ENCODE measurements at places on chromosomes 4 and X. TPM values are rescaled to one million over a fixed set of nuclear protein-coding genes. Genes with fewer than 3 reads are reported as not detected.

Gene CLTRN
- polyA plus RNA-seq = 22.2 TPM

Gene POF1B
- 0.37 TPM for polyA plus RNA-seq

Gene SNCA
- polyA plus RNA-seq = 46.8 TPM

Gene TMEM150C
- polyA plus RNA-seq = 5.8 TPM

Gene ASB9
- 13.3 TPM for polyA plus RNA-seq

Gene MXRA5
- polyA plus RNA-seq = 10.0 TPM

Gene TRIM60
- not detected for polyA plus RNA-seq

Gene TMEM35A
- 16.6 TPM for polyA plus RNA-seq

Gene GDPD2
- 1.1 TPM for polyA plus RNA-seq

Gene GAGE12F
- polyA plus RNA-seq = not detected

Gene OTC
- polyA plus RNA-seq = not detected

Gene IRS4
- 1.2 TPM for polyA plus RNA-seq

Gene MOB1B
- 49.7 TPM for polyA plus RNA-seq

Gene TMPRSS11F
- not detected for polyA plus RNA-seq

Gene ABCG2
- polyA plus RNA-seq = 5.3 TPM

Gene CACNA1F
- polyA plus RNA-seq = 0.70 TPM

Gene CSAG1
- polyA plus RNA-seq = not detected

Gene METAP1
- 81.6 TPM for polyA plus RNA-seq

Gene DSPP
- not detected for polyA plus RNA-seq

Gene BRS3
- 0.16 TPM for polyA plus RNA-seq

Gene MAGEB1
- not detected for polyA plus RNA-seq

Gene PDGFC
- polyA plus RNA-seq = 88.6 TPM

Gene NEXMIF
- 10.8 TPM for polyA plus RNA-seq

Gene KLHL2
- polyA plus RNA-seq = 19.8 TPM

Gene GUCY2F
- polyA plus RNA-seq = not detected
